Stimulated activated CD4-positive, alpha-beta T cell treated with anti-CD3 and anti-CD28 coated beads, Interleukin-2, amount 100 ng/mL, for 24 hours (primary cell): ENCODE measurements at places on chromosomes 7 and 10.
A peak's percentile ranks its signal among the peaks of the same experiment; 100 is the strongest.

DNA sequence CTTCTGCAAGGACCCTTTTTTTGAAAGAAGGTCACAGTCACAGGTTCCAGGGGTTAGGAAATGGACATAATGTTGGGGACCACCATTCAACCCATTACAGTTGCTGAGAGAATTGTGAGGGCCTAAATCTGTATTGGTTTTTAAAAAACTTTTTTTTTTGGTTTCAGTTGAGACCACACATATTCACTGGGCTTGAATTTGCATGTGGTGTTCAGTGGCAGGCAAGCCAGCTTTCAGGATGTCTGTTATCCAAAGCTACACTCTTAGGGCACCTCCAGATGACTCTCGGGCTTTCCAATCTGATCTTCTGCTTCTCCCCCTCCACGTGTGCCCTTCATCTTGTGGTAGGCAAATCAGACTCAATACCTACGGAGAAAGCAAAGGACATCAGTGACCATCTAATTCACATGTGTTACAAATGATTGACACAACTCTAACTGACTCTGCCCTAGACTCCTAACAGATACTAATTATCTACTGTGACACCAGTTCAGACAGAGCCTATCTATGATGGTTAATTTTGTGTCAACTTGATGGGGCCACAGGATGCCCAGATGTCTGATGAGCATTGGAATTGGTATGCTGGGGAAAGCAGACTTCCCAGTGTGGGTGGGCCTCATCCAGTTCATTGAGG lies 93.3 kb upstream of the ELMO1 start:
- no peak for DNase-seq

DNA sequence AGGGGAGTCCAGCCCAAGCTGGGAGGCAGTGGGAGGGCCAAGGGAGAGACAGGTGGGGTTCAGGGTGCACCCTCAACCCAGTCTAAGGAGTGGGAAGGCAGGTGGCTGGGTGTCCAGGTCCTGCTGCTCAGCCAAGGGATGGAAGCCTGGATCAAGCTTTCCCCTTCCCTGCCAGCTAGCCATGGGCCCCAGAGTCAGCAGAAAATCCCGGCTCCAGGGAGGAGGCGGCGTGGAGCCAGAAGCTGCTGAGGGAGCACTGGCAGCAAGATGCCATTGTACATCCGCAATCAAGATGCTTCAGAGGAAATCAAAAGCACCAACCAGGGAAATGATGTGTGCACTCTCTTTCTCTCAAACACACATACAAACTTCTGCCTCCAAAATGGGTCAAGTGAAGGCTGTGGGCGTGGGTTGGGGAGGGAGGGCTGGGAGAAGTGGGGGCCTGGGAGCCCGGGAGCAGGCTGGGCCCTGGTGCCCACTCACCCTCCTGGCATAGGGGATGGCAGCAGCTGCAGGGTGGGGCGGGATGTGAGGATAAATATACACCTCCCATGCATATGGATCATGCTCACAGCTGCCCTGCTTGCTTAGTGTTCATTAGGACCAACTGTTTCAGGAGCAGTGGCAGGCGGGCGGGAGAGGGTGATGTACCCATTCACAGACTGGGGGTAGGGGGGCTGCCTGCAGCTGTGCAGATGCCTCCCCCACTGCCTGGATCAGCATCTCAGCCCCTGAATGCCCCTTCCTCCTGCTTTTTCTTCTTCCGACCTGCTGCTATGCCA lies 24.2 kb downstream of the TRIM8 start:
- DNase-seq: no peak

DNA sequence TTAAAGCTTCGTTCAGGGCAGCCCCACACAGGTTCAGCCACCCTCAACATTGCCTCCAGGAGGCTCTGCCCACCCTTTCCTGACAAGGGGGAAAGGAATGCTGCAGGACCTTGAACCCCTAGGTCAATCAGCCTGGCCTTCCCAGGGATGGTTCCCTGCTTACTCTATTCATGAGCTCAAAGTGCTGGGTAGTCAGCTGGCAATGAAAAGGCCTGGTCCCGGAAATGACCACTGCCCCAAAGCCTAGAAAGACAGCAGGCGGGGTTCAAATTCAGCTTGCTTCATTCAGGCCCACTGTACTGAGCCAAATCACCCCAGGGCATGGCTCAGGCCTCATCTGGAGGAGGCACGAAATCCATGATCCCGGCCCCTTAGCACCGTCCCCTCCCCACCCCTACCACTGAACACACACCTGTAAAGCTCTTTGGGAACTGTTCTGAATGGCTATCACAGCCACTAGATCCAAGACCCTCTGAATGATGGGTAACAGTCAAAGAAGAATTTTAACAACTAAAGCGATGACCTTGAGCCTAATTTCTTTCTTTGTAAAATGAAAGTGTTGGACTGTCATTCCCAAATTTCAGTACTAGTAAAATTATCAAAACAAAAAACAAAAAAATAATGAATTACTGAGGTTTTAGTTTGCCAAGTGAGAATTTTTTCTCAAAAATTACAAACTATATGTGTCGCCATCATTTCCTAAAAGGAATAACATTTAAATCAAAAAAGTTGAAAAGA lies 1.0 kb downstream of the URGCP start:
- DNase-seq: no peak

DNA sequence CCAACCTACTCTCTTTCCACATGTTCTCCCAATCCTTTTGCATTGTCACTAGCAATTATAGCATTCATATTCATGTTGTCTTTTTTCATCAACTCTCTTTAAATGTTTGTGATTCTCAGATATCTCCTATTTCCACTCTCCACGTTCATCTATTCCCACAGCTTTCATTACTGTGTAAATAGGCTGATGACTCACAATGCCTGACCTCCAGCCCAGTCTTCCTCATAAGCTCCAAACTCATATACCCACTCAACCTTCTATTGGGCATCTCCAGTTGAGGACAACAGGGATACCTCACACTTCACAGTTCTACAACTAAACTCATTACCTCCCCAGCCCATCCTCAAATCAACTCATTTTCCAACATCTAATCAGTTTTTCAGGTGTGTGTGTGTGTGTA lies 194.1 kb downstream of the DGKI start:
- no peak for DNase-seq

GRCh38 chr7:151286148-151286547 lies 37.7 kb upstream of the SMARCD3 start:
- DNase-seq: no peak

DNA sequence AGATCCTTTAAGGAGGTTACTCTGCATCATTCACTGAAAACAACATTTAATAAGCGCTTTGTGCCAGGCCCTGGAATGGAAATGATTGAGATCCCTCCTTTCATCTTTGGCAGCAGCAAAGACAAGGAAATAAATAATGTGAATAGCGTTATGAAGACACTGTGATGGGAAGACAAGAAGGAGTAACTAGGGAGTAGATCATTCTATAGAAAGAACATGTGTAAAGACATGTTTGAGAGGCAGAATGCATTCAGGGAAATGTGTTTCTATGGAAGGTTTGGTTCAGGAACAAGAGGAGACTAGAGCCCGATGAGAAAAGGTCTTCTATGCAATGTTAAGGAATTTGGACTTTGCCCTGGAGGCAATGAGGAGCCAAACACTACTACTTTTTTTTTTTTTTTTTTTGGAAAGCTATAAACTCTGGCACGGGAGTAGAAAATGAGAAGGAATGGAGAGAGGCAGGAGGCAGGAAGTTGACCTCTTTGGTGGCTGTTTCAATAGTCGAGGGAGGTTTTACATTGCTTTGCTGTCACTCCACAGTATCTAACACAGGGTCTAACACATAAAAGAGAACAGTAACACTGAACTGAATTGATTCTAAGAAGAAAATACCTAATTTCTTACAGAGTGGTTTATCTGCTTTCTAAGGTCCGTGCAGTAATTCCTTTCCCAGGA lies 44.9 kb downstream of the SMURF1 start:
- DNase-seq: no peak

GRCh38 chr10:132341017-132341416 lies 9.0 kb downstream of the LRRC27 start:
- no peak for DNase-seq

GRCh38 chr7:36597090-36597773 lies 127.1 kb downstream of the AOAH start:
- DNase-seq: no peak

DNA sequence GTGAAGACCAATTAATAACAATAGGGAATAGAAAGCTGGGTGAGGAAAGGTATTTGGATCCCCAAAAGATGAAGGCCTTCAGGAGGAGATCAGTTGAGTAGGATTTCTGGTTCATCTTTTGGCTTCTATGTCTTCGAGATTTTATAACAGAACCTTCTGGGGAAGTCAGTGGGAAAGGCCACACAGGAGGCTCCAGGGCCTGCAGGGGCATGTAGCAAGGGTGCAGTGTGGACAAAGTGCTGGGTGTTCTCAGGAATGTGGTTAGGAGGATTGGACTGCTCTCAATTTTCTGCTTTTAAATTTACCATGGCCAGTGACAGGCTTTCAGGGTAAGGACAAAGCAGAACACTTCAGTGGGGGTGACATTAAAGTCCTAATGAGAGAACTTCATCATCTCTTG lies 378.0 kb downstream of the CCSER2 start:
- DNase-seq: no peak

DNA sequence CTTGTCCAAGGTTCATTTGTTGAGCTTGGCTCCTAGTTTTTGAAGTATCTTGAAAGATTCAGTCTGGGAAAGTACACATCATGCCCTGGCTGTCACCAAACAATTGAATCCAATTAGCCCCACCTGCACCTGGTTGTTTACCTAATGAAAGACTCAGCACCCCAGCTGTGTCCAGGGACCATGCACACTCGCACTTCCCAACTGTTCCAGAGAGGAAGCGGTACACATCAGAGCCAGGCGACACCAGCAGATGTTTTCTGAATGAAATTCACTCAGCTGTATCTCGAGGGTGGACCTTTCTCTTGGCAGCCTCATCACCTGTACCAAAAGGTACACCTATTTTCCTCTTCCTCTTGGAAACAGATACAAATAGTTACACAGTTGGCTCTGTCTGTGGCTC lies 216.4 kb upstream of the LRGUK start:
- no peak for DNase-seq

DNA sequence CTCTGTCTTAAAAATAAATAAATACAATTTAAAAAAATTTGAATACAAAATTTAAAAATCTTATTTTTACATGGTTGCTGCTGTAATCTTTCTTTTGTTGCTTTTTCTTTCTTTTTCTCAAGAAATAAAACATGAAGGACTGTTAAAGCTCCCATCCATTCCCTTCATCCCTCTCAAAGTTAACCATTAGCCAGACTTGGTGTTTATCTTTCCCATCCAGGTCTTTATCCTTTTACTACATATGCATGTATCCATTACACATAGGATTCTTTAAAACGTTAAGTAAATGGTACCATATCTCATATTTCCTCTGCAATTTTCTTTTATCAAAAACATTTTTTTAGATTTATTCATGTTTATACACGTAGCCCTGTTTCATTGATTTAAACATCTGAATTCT lies 70.1 kb downstream of the CREB3L2 start:
- no peak for DNase-seq

DNA sequence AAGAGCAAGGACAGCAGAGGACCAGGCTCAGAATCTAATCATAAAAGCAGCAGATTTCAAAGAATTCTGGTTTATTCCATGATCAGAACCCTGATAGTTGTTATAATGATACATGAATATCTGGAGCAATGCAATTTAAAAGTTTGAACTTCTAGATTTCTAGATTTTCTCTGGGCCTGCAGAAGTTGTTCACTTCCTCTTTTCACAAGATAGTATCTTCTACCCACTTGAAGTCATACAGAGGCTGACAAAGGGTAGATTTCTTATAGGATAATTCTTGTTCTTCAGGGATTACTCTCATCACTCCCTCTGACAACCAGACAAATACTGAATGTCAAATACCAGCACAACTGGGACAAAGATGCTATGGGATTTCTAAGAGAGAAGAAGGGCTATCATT lies 320.0 kb upstream of the ETV1 start:
- DNase-seq: no peak

GRCh38 chr7:89232-90019 lies 102.9 kb upstream of the FAM20C start:
- no peak for DNase-seq

DNA sequence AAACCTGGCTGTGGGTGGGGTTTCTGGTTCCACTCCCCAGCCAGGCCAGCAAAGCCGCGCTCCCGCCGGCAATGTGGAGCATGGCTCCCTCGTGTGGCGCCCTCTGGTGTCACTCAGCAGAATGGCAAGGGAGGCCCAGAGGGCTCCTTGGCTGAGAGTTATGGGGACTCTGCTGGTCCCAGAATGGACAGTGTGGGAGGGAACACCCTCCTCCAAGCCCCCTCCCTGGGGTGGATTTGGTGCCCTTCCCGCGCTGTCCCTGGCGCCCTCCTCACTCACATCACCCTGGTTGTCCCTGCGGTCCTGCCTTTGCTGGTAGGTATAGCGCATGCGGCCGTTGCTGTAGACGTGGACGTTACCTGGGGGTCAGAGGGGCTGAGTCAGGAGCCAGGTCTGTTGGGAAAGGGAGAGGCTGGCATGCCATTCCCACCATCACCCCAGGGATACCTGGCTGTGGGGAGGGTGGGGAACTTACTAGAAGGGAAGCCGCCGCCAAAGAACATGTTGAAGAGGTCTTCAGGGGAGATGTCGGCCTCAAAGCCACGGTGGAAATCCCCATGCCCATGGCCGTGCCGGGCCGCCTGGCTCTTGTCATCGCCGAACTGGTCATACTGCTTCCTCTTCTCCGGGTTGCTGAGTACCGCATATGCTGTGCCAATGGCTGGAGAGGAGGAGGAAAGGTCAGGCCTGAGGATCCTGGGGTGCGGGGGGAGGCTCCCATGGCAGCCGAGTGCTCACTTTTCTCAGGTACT lies 14.0 kb downstream of the DNAJB12 start:
- DNase-seq: peak; percentile 83

DNA sequence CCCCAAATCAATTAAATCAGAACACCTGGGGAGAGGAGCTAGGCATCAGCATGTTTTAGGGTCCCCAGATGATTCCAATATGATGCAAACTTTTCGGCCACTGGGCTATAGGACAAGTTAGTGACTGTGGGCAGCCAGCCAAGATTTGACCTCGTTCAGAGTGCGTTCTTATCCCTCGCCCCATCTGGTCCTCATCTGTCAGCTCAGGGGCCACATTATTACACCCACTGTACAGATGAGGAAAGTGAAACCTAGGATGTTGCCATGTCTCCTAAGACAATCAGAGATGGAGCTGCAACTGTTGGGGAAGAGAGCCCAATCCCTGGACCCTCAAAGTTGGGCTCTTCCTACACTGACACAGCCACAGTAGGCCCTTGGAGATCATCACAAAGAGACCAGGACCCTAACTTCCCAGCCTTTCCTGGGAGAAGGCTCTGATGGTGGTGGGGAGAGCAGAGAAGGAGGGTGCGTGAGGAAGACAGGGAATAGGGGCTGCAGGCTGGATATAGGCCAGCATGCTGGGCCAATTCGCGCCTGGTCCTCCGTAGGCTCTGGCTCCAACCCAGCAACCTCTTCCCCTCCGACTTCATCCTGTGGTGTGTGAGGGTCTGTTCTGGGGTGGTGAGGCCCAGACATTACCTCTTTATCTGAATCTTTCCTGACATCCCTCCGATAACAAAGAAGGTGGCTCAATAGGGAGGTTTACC lies 109.4 kb upstream of the ZMIZ1 start:
- no peak for DNase-seq
